ENCODE measurements at places on chromosomes 3 and 15. TPM values are rescaled to one million over a fixed set of nuclear protein-coding genes. Genes with fewer than 3 reads are reported as not detected.

Gene COLQ
- total RNA-seq = 1.2 TPM

Gene MNS1
- total RNA-seq = 0.74 TPM

Gene LEKR1
- 0.14 TPM for total RNA-seq

GRCh38 chr15:51161491-51162220 lies 67.0 kb upstream of the TNFAIP8L3 start:
- DNase-seq = no peak

GRCh38 chr15:70243686-70244540 lies 146.2 kb upstream of the TLE3 start:
- no peak for DNase-seq

GRCh38 chr3:146277953-146278631 lies 27.2 kb upstream of the PLSCR4 start:
- DNase-seq = peak; percentile 98

Data from dermis blood vessel endothelial cell (primary cell).